ENCODE measurements at places on chromosomes 16 and 17.

DNA sequence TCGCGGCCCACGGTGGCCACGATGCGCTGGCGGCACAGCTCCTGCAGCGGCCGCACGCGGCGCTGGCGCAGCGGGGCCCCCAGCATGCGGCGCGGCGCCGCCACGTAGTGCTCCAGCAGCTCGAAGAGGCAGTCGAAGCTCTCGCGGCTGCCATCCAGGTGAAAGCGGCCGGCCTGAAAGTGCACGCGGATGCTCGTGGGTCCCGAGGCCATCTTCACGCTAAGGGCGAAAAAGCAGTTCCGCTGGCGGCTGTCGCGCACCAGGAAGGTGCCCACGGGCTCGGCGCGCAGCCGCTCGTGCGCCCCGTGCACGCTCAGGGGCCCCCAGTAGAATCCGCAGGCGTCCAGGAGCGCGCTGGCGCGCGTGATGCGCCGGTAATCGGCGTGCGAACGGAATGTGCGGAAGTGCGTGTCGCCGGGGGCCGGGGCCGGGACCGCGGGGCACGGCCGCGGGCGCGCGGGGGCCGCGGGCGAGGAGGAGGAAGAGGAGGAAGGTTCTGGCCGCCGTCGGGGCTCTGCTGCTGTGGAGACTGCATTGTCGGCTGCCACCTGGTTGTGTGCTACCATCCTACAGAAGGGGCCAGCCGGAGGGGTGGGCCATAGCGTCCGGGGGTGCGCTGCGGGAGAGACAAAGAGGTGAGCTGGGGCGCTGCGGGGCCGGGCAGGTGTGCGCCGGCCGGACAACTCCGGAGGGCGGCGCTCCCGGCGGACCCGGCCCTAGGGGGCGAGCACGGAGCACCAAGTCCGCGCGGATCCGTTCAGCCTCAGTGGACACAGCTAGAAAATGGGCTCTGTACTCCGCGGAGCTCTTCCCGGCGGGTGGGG, 879 bp downstream of the SOCS1 start:
- DNase-seq: no peak

DNA sequence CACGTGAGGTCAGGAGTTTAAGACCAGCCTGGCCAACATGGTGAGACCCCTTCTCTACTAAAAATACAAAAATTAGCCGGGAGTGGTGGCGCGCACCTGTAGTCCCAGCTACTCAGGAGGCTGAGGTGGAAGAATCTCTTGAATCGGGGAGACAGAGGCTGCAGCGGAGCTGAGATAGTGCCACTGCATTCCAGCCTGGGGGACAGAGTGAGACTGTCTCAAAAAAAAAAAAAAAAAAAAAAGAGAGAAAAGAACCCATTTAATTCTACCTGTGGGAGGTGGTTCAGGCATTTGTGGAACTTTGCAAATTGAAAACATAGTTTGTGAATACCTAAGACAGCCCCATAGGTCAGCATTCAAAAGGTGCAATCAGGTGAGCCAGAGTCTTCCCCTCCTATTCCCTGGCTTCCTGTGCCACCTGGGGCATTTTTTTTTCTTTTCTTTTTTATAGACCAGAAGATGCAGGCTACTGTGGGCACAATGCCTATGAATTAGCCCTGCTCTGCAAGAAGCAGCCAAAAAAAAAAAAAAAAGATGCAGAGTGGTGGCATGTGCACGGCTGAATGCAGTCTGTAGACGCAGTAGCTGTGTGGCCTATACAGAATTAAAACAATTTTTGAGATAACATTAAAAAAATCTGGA, 9.1 kb upstream of the SOCS3 start:
- DNase-seq: no peak

GRCh38 chr17:78332991-78333390, 26.9 kb downstream of the SOCS3 start:
- no peak for DNase-seq

DNA sequence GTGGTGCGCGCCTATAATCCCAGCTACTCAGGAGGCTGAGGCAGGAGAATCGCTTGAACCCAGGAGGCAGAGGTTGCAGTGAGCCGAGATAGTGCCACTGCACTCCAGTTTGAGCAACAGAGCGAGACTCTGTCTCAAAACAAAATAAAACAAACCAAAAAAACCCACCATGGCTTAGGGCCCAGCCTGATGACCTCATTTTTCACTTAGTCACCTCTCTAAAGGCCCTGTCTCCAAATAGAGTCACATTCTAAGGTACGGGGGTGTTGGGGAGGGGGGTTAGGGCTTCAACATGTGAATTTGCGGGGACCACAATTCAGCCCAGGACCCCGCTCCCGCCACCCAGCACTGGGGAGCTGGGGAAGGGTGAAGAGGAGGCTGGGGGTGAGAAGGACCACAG, 1.4 kb upstream of the STH start:
- DNase-seq: no peak

- DNase-seq: no peak
Observed at GRCh38 chr16:85321509-85322271, 209.4 kb upstream of the CIBAR2 start.

DNA sequence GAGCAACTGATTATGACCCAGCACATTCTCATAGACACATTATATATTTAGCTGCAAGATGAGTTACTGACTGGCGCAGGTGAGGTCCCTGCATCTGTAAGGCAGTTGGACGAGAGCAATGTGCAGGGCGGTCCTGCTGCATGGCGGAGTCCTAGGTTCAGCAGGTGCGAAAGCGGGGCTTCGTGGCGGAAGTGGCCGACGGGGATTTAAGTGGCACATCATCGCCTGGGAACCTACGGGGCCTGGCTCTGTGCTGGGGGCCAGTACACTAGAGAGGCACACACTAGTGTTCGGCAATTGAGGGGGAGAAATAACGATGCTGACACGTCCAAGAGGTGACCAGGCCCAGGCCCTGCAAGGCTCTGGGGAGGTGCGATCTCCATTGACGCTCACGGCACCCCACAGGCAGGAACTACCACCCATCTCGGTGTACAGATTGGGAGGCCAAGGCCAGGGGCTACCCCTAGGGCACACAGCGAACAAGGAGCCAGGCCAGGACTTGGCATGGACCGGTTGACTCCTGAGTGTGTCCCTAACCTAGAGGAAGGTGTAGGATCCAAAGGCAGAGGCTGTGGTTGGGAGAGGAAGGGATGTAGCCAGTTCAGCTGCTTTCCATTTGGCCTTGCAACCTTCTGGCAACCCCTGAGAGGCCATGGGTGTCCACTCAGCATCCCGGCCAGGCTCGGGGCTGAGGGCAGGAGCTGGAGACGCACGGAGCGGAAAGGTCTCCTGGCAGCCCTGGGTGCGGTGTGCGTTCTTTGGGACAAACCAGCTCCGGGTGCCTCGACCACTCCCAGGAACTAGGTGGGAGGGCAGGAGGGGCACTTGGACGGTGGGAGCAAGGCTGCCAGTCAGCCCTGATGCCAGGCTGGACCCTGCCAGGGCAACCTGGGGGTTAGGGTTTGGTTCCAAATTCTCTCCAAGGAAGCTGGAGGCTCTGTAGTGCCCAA, 103.9 kb upstream of the CREBBP start:
- no peak for DNase-seq

DNA sequence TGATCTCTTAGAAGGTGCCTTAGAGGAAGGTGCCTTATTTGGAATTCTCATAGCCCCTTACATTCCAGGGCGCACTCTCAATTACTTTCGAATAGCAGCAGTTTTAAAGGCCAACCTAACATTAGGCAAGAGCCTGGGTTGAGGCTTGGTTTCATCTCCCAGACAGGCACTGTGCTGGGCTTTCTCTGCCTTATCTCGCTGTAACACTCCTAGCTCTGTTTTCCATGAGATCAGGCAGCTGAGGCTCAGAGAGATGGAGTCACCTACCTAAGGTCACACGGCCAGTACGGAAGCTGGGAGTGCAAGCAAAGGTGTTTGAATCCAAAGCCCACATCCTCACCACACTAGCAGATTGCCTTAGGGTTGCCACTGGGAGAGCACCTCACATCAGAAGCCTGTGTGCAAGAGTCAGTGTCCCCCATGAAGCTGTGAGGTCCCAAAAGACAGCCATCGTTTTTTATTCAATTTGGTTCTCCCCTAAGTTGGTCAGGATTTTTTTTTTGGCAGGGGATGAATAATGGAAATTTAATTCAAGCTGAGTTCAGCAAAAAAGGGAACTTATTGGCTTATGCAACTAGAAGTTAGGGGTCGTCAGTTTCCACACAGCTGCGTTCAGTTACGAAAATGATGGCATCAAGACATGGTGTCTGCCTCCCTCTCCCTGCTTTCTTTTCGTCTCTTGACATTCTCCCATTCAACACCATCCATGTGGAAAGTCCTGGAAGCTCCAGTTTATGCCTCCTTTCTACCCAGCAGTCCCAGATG, 206.4 kb downstream of the KATNIP start:
- DNase-seq: no peak

GRCh38 chr17:38317081-38317480, 20.1 kb downstream of the MRPL45 start:
- no peak for DNase-seq

DNA sequence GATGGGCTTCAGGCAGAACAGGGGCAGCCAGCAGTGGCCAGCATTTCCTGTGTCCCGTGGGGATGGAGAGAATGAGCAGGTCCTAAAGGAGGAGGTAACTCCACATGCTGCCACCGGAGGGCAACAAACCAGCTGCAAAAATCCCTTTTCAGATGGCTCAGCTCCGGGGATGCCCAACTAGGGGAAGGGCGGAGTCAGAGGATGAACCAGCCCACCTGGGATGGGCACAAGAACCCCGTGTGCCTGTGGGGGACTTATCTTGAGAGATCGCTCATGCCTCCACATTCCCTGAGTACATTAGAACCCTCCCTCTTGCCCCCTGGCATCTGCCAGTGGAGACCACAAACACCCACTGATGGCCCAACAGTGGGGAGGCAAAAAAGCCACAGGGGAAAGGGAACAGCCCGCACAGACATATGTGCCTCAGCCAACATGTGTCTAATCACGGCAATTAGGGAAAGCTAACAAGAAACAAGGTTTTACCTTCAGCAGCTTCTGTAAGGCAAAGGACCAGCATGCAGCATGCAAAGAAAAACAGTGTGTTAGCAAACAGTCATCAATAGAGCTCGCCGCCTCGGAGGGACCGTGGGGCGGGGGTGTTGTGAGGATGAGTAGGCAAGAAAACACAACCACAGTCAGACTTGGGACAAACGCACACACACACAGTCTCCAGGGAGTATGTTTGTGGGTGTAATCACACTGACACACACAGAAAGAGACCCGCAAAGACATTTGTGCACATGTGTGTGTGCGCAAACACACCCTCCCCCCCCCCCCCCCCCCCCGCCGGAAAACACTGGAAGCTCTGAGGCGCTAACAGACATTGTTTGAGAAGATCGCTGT, 64.0 kb downstream of the MYO18A start:
- peak; percentile 7 for DNase-seq

DNA sequence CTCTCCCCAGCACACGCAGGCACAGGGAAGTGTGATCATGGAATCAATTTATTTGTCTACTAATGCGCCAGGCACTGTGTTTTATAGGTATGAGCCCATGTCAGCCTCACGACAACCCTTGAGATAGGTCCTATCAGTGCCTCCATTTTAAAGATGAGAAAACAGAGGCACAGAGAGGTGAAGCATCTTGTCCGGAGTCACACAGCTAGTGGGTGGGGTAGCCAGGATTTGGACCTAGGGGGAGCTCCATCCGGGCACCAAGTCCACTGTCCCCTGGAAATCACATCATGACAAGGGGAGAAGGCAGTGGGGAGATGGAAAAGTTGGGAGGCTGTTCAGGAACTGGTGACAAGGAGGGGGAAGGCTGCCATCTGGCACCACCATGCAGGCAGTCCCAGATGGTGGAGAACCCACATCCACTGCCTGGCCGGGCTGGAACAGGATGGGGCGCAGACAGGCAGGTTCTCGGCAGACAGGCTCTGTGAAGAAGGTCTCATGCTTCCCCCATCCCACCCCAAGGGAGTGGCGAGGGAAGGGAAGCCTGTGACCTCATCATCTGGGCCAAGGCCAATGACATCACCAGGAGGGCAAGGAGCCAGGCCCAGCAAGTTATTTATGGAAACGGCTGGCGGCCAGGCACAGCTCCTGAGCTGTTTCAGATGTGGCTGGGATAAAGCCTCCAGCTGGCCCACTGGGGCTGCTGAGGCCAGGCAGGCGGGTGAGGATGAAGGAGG, 126.0 kb upstream of the SDK2 start:
- DNase-seq: peak; percentile 89

DNA sequence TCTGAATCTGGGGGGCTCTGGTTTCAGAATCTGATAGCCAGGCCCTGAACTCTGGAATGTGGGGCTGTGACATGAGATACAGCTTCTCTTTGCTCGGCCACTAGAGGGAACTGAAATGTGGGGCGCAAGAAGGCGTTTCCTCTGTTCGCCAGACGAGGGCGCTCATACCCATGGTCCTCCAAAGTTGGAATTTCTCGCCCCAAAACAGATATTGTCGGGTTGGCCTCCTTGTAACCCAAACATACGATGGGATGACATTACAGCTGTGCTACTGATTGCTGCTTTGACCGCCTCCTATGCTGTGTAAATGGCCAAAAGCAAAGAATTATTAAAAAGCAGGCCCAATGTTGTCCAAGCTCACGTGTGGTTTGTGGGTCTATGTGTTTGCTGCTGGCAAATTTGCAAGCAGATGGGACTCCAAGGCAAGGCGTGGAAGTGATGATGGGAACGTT, 13.1 kb upstream of the MSI2 start:
- DNase-seq: peak; percentile 43

GRCh38 chr17:82226809-82227628, 1.8 kb upstream of the SLC16A3 start:
- DNase-seq: no peak

GRCh38 chr17:66372182-66372581, 69.8 kb downstream of the PRKCA start:
- DNase-seq: no peak

- DNase-seq: no peak
Observed at GRCh38 chr16:51290442-51291285, 139.6 kb upstream of the SALL1 start.

GRCh38 chr17:75371339-75371738, 34.1 kb downstream of the GRB2 start:
- no peak for DNase-seq

GRCh38 chr16:56199164-56199563, 7.9 kb downstream of the GNAO1 start:
- no peak for DNase-seq

DNA sequence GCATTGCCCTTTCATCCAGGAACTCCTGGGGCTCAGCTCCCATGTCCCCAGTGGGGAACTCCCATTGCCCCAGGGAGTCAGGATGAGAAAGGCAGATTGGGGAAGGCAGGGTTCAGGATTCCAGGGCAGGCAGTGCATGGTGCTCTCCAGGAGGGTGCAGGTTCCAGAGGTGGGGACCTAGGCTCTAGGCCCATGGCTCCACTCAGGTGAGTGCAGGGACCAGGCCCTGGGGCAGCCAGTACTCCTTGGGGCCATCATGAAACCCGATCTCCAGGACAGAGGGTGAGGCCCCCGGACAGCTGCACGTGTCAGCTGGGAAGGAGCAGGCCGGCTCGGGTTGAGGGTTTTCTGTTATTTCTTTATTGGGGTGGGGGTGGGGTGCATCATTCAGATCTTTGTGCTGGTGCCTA, 1.3 kb upstream of the MTSS2 start:
- no peak for DNase-seq

- no peak for DNase-seq
Observed at GRCh38 chr16:46807336-46807735, 23.6 kb downstream of the C16orf87 start.

- DNase-seq: no peak
Observed at GRCh38 chr17:73594025-73594424, 50.2 kb downstream of the SDK2 start.
